ENCODE measurements at places on chromosomes 2 and 18.

DNA sequence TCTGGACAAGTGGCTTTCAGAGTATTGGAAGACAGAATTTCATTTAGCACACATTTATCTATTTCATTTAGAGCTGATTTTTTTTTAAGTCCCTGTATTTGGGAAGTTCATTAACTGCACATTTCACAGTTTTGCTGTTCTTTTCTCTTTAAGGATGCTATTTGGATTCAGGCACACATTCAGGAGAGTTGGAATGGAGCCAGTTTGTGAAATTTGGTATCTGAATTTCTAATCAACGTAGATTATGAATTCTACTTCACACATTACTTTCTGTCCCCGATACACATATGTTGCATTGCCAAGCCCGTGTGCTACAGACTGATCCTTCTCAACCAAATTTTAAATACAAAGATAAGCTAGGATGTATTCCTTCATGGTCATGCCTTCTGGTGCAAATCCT, 503.9 kb downstream of the IRS1 start:
- DNase-seq: no peak

- DNase-seq: no peak
Observed at GRCh38 chr2:148968776-148969319, 69.7 kb upstream of the LYPD6B start.

- DNase-seq: no peak
Observed at GRCh38 chr2:34909992-34910705, 1311.0 kb upstream of the FAM98A start.

- DNase-seq: no peak
Observed at GRCh38 chr2:215933151-215933550, 80.2 kb downstream of the MREG start.
